ENCODE measurements at places on chromosomes 3 and 15. TPM values are rescaled to one million over a fixed set of nuclear protein-coding genes. Genes with fewer than 3 reads are reported as not detected.

Gene FBXL22
- total RNA-seq: 1.7 TPM

DNA sequence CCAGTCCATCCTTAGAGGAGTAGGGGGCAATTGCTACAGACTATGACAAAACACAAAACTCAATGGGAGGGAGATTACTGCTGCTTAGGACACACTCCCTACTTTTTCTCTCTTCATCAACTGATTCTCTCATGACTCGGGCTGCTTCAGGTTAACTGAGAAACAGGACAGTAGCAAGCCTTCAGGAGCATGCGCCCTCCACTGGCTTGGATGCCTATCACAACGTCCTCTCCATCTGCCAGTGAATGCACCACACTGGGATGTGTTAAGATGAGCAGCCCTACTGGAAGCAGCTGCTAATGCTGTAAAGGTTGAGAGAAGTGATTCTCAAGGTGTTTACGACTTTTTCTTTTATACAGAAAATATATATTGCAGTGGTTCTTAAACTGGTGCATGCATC is 542.3 kb downstream of the EDEM1 start:
- no peak for DNase-seq

Gene SLC9C1
- total RNA-seq: 1.7 TPM

- no peak for DNase-seq
Measured at GRCh38 chr3:171239757-171240503, 213.4 kb upstream of the SLC2A2 start.

Gene SERPINI2
- not detected for total RNA-seq

GRCh38 chr15:78616506-78616905 is 4.3 kb downstream of the CHRNA3 start:
- DNase-seq: no peak

Gene PARP15
- not detected for total RNA-seq

Gene CHL1
- total RNA-seq: not detected

DNA sequence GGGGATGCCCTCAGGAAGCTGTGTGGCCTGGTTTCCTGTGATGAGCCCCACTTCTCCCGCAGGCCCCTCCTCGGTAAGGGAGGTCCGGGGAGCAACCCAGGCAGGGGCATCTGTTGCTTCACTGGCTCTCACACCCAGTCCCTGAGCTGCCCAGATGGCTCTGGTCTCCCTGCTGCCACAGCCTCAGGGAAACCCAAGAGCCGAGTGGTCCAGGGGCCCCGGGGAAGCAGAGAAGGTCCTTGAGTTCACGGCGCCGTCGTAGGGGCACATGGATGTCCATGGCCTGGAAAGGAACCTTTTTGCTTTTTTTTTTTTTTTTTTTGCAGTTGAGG is 13.3 kb upstream of the LRRC15 start:
- DNase-seq: no peak

Gene PARP6
- total RNA-seq: 28.3 TPM

Gene SAMMSON
- total RNA-seq: not detected

GRCh38 chr3:138187296-138188012 is at the start of gene ARMC8:
ARMC8 (plus strand) TSS chr3:138187301; CDS start chr3:138187555, 254 bp downstream.
- peak; percentile 56 for DNase-seq

DNA sequence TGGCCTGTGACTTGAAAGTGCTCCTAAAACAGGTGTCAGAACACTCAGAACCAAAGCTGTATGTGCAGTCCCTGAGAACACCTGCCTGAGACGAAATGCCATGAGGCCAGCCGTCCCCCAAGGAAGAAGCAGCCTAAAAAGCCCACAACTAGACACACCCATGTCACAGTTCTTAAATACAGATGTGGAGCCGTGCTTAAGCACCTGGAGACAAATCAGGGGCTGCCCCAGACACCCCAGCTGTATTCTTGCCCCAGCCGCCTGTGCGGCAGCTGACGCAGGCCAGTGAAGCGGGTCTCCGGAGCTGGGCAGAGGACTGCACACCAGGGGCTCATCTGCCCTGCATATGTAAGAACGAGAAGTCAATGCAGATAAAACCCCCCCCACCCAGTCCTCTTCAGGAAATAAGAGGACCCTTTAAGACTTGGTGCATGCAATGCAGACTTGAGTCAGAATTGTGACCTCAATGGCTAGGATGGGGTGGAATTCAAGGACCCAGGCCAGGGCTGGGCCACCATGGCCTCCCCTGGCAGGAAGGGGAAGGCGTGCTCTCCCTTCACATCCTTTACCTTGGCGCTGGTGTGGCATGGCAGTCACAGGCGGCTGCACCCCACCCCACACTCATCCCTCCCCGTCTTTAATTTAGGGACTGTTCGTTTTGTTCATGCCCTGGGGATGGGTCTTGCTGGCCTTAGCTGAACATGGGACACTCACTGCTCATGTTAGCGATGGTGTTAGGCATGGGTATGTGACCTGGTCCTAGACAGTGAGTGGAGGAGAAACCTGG is 27.7 kb upstream of the PLXNA1 start:
- DNase-seq: no peak

- no peak for DNase-seq
Measured at GRCh38 chr15:78708713-78709260, 67.8 kb upstream of the CHRNB4 start.

- peak; percentile 45 for DNase-seq
Measured at GRCh38 chr3:139561959-139562676, 22.6 kb upstream of the RBP1 start.

Gene TUSC7
- total RNA-seq: not detected

DNA sequence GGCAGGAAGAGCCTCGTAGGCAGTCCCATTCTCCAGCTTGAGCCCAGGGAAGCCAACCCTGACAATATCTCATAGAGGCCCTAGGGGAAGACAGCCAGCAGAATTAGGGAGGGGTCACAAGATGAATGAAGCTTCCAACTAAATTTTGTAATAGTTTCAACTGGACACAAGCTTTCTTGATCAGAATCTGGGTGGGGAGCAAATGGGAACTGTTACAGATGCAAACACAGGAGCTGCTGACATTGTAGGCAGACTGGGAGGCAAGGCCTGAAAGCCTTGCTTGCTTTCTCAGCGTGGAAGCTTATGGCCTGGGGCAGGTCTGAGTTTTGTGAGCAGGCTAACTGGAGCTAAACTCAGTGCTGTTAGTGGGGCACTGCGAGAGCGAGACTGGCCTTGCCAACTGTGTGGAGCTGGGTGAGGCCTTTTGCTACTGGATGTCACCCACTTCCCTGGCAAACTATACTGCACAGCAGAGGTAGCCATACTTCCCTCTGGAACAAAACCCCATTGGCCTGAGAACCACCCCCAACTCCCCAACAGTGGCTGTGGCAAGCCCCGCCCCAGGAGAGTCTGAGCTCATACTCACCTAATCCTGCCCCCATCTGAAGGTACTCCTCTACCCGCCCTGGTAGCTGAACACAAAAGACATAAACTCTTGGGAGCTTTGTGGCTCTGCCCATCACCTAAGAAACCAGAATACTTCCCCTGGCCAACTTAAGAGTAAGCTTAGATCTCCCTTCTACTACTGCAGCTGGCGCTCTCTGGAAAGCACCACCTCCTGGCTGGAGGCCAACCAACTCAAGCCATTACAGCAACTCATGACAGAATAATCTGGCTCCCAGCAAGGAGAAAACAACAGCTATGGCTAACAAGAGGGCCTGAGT is 42.9 kb downstream of the CFAP20DC start:
- peak; percentile 22 for DNase-seq

GRCh38 chr15:39834256-39834655 is 51.6 kb upstream of the FSIP1 start:
- no peak for DNase-seq

Gene PLA2G4D
- total RNA-seq: 0.19 TPM

DNA sequence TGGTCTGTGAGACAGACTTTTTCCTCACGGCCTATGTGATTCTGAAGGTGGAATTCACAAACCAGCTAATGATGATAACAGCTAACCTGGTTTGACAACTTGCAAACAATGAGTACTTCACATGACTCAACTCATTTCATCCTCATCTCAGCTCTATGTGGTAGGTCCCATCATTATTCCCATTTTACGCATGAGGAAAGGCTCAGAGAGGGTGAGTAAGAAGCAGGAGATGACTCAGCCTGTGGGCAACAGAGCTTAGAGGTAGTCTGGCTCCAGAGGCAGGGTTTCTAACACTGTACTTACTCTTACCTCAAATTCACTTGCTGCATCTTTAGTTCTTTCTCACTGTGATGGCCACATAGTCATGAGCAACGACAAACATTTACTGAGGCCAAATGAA is 25.8 kb upstream of the PSMD6 start:
- peak; percentile 84 for DNase-seq

Gene CPNE9
- total RNA-seq: not detected

- DNase-seq: no peak
Measured at GRCh38 chr3:153373606-153374005, 211.6 kb downstream of the RAP2B start.

DNA sequence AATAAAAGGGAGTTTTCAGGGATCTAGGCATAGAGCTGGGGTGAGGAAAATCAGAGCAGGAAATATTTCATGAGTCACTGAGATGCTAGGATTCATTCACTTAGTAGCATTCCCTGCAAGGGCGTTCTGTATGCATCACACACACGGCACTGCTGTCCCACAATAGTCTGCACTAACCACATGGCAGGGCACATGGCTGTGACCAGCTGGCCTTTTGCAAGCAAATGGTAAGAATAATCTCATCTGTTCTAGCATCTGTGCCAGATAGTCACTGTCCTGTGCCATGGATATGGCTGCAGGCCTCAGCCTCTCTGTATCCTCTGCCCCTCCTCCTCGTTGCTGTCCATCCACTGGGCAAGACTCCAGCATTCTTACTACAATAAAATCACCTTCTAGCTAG is 37.8 kb downstream of the BOC start:
- peak; percentile 84 for DNase-seq

Gene CHRNA7
- total RNA-seq: 0.50 TPM

Gene CCDC39
- total RNA-seq: not detected

- peak; percentile 33 for DNase-seq
Measured at GRCh38 chr3:29255854-29256696, 24.8 kb upstream of the RBMS3 start.

GRCh38 chr3:125110016-125110875 is 54.4 kb upstream of the HEG1 start:
- DNase-seq: peak; percentile 88
